ENCODE measurements at places on chromosomes 4 and X.

DNA sequence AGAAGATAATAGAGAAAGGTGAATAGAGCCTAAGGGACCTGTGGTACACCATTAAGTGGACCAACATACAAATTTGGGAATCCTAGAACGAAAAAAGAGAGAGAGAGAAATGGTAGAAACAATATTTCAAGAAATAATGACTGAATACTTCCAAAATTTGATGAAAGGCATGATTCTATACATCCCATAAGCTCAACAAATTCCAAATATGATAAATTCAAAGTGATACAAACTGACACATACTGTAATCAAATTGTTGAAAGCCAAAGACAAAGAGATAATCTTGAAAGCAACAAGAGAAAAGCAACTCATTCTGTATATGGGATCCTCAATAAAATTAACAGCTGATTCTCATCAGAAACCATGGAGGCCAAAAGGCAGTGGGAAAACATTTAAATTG lies 20.6 kb upstream of the ZC4H2 start:
- no peak for DNase-seq

DNA sequence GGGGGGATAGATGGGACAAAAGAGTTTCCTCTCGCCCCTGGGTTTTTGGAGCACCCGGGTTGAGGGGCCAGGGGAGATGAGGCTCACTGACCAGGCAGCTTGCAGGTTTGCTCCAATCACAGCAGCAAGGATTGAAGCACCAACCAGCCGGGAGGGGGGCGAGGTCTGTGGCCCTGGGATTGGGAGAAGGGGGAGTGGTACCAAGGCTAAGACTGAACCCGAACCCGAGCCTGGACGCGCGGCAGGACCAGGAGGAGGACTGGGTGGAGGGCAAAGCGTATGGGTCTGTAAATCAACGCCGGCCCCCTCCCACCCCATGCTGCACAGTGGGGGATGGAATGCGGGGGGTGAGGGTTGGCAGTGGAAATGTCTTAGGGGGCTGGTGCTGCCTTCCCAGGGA lies 3.5 kb downstream of the SOX3 start:
- no peak for DNase-seq

DNA sequence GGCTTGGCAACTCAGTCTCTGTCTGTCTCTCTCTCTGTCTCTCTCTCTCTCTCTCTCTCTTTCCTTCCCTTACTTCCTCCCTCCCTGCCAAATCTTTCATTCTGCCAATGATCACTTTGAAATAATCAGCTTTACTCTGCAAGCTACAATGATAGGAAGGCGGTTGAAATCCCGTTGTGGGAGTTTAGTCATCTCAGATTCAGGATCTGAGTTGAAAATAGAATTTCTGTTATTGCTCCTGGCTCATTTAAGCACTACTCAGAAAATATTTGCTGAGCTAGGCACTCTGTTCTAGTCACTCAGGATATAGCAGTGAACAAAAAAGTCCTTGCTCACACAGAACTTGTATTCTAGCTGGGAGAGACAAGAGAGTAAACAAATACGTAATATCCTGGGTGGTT lies 56.3 kb upstream of the DCTD start:
- no peak for DNase-seq

DNA sequence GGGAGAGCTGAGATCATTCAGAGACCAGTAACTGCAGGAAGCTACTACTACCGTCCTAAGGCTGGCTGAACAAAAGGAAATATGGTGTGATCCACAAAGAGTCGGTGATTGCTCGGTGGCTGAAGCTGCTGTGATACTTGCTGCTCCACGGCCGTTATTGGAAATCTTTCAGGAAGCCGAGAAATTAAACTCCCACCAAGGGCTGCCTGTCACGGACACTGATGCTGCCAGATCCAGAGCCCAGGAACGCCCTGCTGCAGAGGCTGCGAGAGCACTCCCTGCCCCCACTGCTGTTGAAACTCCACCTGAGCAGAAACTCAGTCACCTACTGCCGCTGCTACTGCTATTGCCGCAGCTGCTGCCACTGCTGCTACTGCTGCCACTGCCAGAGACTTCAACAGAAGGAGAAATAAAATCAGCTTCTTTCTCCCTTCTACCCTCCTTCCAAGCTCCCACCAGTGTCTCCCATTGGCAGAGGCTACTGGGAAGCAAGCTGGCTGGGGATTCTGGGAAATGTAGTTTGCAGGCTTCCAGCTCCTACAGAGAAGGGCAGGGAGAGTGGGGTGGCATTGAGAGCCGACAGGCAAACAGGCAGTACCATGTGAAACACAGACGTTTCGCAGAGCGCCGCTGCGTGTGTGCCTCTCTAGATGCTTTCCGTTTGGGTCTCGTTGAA lies 126.0 kb upstream of the ENPP6 start:
- no peak for DNase-seq

DNA sequence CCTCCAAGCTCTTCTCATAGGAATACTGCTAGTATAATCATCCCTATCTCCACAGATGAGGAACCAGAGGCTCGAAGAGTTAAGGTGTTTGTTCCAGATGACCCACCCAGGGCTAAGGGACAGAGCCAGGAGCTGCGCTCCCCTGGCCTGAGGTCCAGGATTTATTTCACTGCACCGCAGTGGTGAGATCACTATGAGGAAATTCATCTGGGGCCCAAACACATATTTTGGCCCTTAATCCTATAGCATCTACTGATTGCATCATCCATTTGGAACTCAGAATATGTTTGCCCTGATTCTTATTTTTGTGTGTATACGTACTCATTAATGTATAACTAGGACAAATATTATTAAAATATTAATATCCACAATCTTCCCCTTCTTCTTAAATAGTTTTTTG lies 100.1 kb upstream of the RBPJ start:
- DNase-seq = no peak

GRCh38 chr4:16707874-16708273 lies 190.6 kb downstream of the LDB2 start:
- no peak for DNase-seq

GRCh38 chr4:7396186-7396910 lies 38.4 kb downstream of the PSAPL1 start:
- no peak for DNase-seq

GRCh38 chrX:101163166-101163565 lies 56.4 kb upstream of the DRP2 start:
- DNase-seq = no peak

GRCh38 chr4:181601103-181601502 lies 642.1 kb upstream of the TENM3 start:
- DNase-seq = no peak

DNA sequence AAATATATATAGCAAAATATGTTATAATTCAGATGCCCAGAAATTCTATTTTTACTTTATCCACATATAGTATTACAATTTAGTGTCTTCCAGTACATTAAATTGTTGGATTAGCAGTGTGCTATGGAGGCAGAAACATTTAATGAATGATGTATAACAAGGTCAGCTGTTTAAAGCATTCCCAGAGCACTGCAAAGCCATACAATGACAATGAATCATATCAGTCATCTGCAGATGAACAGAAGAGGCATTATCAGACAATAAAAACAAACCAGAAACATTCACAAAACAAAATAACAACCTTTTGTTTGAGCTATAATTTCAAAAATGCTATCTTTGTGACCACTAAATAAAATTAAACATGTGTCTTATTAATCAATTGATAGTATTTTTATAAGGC lies 524.2 kb downstream of the FAT4 start:
- no peak for DNase-seq

GRCh38 chrX:102042372-102043325 lies 82.8 kb upstream of the TCEAL2 start:
- DNase-seq = no peak

DNA sequence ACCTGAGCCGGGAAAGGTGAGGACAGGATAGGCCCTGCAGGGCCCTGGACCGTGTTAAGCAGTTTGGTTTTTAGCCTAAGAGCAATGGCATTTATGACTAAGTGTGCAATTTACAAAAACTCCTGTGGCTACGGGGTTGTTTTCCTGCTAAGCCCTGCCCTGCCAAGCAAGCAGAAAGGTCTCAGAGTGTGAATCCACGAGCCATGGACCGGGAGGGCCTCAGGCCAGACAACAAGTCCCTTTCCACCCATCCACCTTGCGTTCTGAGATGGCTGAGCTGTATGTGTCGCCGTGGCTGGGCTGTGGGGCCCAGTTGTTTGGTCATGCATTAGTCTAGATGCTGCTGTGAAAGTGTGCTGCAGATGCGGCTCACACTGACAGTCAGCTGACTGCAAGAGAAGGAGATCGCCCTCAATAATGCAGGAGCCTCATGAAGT lies 33.9 kb upstream of the AFAP1 start:
- no peak for DNase-seq

DNA sequence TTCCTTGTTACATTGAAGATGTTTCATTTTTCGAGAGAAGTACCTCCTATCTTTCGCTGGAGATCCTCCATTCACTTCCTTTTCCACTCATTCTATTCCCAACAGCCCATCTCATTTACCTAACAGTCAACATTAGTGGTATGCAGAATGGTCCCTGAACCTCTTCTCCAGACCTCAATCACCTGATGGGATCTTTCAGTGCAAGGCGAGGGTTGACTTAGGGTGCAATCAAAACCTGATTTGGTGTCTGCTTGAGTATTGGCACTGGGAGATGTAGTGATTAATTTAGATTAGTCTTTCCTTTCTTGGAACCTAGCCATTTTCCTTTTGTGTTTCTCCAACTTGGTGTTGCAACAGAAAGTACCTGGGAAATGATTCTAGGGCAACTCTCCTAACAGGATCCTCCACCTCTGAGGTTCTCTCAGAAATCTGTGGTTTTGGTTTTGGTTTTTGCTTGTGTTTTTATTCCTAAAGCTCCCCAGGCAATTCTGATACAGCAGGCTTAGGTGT lies 18.4 kb downstream of the DDX3X start:
- no peak for DNase-seq

- DNase-seq = no peak
Measured at GRCh38 chr4:139761461-139761860, 95.8 kb downstream of the MGST2 start.

DNA sequence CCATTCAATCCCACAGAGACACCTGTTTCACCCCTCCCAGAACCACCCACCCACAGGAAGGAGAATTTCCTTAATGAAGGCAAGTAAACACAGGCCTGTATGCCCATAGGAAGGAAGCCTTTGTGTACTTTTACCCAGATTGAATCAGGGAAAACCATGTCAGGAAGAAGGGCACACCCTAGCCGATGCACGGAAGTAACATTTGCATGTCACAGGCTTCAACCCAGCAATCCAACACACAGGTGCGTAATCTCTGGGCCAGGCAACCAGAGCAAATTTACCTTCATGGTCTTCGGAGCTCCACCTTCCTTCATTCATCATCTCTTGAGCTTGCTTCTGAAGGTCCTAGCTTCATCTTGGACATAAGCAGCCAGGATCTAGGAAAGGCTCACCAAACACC lies 206.3 kb downstream of the SHROOM3 start:
- no peak for DNase-seq

GRCh38 chr4:185772391-185773093 lies 39.5 kb downstream of the SORBS2 start:
- no peak for DNase-seq

DNA sequence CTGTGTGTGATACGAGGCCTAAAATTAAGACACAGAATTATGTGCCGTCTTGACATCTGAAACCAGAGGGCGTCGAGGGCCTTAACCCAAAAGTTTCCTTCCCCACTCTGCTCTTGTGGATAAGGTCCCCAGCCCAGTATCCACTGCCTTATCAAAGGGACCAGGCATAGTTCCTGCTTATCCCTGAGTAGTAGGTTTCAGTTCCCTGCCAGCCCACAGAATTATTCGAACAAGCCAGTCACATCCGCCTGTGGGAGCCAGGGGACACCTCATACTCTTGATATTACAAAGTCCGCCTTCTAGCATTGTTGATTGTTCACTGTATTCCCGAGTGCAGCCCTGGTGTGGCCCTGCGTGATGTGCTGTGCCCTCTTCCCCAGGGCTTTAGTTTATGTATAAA lies 5.4 kb upstream of the MMRN1 start:
- no peak for DNase-seq

GRCh38 chr4:47217884-47218283 lies 186.5 kb downstream of the GABRB1 start:
- no peak for DNase-seq

GRCh38 chr4:5019274-5019673 lies at the start of gene CYTL1:
Gene CYTL1 (minus strand): TSS chr4:5019458. CDS start chr4:5019445, 13 bp downstream.
- no peak for DNase-seq
